ENCODE measurements at places on chromosomes 3 and 15. TPM values are rescaled to one million over a fixed set of nuclear protein-coding genes. Genes with fewer than 3 reads are reported as not detected.

- DNase-seq: no peak
Observed at GRCh38 chr3:30231277-30232141, 374.9 kb upstream of the TGFBR2 start.

DNA sequence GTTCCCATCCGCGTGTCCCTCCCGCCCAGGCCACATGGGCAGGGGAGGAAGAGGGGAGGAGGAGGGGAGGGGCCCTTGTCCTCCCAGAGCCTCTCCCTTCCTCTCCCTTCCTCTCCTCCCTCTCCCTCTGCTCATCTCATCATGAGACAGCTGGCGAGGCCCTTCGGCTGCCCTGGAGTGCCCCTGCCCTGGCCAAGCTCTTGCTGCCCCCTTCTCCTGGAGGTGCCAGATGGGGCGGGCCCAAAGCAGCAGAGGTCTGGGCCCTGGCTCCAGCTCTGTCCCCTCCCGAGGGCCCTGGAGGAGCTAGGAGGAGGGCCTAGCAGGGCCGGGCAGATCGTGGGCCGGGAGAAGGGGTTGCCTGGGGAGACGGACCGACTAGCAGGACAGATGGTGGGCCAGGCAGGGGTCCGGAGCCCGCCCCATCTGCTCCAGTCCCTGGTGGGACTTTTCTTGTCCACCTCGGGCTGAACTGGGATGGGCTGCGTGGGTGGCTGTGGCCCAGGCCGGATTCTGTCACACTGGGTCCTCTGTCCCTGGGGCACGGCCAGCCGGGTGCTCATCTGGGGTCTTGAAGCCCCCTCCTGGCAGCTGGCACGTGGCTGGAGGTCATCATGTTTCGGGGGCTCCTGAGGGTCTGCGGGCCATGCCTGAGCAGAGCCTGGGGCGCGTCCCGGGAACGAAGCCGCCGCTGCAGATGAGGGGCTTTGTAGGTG is 183.4 kb downstream of the GOLGA6L6 start:
- no peak for DNase-seq

DNA sequence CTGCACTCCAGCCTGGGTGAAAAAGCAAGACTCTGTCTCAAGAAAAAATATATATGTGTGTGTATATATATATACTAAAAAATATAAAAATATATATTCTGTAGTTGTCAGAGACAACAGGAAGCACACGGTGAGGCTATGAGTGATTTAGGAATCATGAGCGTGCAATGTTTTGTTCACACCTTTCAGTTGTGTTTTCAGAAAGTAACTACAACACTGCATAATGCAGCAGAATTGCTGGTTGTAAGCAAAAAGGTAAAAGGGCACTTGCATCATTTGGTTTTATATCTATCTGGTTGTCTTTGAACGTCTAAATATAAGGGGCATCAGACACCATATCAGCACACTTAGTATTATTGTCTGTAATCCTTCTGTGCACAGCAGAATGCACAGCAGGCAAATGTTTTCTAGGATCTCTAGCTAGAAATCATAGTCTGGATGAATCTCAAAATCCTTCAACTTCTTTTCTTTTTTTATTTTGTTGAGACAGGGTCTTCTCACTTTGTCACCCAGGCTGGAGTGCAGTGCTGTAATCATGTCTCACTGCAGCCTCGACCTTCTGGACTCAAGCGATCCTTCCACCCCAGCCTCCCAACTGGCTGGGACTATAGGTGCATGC is 44.8 kb downstream of the CCR3 start:
- no peak for DNase-seq

VWA5B2 gene
- total RNA-seq: 1.8 TPM

ABTB1 gene
- 120 TPM for total RNA-seq

CNTN4 gene
- total RNA-seq: 85.0 TPM

GRCh38 chr3:45275006-45275704 is 49.1 kb upstream of the TMEM158 start:
- DNase-seq: no peak

TM4SF1 gene
- total RNA-seq: 143 TPM

- no peak for DNase-seq
Observed at GRCh38 chr15:85849946-85850345, 55.2 kb upstream of the KLHL25 start.

DNA sequence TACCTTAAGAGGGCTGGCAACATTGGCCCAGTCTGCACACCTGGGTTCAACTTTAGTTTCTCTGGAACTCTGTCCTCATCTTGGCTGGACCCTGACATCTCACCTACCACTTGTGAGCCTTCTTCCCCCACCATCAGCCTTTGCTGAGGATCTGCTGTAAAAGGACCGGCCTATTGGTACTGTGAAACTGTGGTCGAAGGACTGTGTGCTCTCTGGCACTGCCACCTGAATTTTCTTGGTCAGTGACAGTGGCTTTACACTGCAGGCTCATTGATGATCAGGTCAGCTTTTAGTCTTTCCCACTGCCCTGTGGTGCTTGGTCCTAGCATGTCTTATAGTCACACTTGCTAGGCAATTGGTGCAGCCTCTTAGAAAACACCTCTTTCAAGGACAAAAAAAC is 86.9 kb downstream of the PEX5L start:
- no peak for DNase-seq

GRCh38 chr3:86451749-86452148 is 539.2 kb downstream of the VGLL3 start:
- DNase-seq: no peak

FSIP1 gene
- 0.20 TPM for total RNA-seq

PHC3 gene
- total RNA-seq: 102 TPM

GRCh38 chr3:10867384-10867783 is 51.4 kb downstream of the SLC6A11 start:
- DNase-seq: no peak

DNA sequence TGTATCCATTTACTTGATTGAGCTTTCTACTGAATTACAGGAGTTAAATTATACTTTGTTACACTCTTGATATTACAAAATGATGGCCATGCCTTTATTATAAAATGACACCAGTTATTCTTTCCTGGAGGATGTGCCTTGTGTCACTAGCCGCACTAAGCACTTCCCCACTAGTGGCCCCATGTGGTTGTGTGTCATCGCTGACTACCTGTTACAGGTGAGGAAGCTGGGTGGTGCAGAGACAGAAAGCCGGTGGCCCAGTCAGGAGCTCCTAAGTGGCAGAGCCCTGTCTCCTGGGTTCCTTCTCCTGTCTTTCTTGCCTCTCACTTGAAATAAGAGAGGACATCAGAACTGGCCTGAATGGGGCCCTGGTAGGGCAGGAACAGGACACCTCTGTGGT is 96.8 kb downstream of the IGF1R start:
- no peak for DNase-seq

ZBTB20 gene
- total RNA-seq: 123 TPM

- DNase-seq: no peak
Observed at GRCh38 chr3:169071003-169071402, 592.5 kb downstream of the MECOM start.

DNA sequence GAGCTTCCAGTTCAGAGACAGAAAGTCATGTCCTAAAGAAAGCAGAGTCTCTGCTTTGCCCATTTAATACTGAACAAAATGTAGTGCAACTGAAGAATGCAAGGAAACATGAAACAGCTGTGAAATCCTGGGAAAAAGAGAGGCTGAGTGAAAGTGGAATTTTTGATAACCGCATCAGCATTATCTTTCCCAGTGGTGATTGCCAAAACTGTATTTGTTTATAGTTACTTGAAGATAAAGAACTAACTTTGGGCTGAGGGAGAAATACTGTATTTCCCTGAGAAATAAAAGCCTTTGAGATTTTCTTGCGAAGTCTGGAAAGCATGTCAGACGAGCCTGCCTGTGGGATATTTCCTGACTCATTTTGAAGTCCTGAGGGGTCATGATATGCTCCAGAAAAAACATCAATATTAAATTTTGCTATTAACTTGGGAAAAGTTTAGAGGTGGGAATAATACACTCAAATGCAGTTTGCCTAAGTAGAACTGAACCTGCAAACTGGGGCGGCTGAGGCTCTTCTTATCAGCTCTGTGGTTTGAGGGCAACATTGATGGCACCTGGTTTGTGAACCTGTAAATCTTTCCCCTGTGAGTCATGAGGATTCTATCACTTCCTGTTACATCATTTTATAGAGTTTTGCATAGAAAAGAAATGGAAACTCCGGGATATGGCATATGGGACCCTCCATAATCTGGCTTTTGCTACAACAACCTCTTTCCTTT is 855.3 kb downstream of the MCTP2 start:
- no peak for DNase-seq

DNA sequence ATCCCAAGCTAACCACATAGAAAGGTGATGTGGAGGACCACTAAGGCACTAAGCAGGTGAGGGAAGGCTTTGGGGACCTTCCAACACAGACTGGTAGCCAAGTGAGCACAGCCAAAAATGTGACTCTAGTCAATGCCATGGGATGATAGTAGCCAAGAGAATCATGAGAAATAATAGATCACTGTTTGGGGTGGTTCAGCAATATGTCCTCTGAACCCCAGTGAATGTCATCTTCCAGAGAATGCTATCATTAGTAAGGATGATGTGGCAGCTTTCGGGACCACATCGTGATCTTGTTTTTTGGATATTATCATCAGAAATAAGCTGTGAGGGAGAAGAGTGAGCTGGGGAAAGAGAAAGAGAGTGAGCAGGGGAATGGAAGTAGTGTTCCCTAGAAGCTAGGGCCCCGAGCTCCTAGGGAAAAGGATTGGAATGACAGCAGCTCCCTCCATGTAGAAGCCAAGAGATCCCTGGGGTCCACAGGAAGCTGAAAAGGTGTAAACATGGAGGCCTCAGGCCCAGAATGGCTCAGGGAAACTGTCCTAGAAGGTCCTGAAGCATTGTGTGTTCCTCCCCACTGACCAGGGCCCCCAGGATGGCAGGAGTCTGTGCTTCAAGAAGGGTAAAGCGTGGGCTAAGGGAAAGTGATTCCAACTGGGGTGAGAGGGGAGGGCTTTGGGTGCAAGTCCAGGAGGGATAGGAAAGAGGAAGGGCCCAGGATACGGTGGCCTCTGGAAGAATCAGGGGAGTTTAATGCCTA is 56.6 kb upstream of the KLF13 start:
- DNase-seq: no peak

GRCh38 chr15:68363353-68363752 is 68.6 kb downstream of the ITGA11 start:
- no peak for DNase-seq

GRCh38 chr3:64563751-64564150 is 124.0 kb downstream of the ADAMTS9 start:
- DNase-seq: no peak

- no peak for DNase-seq
Observed at GRCh38 chr15:84727429-84727828, 11.5 kb upstream of the SEC11A start.

CCDC80 gene
- 129 TPM for total RNA-seq

ACKR4 gene
- total RNA-seq: not detected

DNA sequence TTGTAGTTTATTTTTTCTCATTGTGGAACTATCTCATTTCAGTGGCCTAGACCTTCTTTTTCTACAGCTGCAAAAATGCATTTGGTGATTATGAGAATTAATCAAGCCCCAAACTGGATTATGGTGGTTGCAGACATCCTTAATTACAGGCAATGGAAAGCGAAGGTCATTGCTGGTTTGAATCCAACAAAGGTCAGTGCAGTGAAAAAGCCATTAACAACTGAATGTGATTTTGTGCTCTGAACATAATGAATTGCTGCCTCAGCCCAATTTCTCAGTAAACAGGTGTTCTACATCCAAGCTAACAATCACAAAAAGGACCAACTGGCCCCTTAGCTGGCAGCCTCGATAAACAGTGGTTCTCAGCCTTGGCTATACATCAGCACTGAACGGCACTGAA is 260.1 kb upstream of the DPPA4 start:
- no peak for DNase-seq

GRCh38 chr3:66495668-66496045 is 5.2 kb downstream of the LRIG1 start:
- no peak for DNase-seq

DNA sequence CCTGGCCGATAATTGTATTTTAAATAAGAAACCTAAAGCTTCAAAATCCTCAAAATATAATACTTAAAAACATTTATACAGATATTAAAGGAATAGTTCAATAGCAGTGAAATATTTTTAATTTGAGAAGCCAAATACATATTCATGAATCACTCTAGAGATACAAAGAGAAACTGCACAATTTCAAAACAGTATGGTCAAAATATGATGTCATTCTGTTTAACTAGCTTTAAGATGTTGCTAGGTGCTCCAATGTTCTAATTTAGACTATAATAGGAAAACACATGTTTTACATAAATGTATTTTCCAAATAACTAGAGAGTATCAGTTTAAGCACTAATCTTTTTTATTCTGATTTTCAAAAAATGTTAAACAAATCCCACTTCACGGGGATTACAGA is 10.3 kb upstream of the NRROS start:
- no peak for DNase-seq

TRPM1 gene
- not detected for total RNA-seq

IL5RA gene
- not detected for total RNA-seq

DNA sequence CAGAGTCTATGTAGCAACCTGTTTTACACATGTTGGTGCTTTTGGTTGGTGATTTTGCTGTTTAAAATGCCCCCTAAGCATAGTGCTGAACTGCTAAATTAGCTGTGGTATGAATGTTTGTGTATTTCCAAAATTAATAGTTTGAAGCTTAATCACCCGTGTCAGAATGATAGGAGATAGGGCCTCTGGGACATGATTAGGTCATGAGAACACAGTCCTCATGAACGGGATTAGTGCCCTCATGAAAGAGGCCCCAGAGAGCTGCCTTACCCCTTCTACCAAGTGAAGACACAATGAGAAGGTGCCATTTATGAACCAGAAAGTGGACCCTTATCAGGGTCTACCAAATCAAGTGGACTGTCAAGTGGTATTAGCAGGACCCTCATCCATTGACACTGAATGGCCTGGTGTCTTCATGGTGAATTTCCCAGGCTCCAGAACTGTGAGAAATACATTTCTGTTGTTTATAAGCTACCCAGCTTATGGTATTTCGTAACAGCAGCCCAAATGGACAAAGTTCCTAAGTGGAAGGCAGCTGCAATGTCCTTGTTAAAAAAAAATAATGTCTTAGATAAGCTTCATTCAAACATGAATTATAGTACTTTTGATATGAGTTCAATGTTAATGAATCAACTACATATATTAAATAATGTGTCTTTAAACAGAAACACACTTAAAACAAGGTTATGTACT is 37.7 kb upstream of the FRMD4B start:
- DNase-seq: no peak

DNA sequence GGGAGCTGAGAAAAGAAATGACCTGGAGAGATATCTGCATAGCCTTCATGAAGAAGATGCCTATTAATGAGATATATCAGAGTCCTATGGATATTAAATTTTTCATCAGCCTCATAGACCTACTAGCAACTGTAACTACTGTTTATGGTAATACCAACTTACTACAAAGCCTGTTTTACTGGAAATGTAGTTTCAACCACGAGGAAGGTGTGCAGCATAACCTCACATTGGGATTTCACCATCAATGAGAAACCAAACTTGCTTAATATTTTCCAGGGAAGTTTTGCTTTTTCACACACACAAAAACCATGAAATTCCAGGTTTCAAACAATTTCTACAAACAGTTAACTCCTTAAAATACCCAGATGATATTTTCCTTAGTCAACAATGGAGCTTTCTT is 31.4 kb downstream of the FAM240A start:
- DNase-seq: no peak

TMEM212 gene
- total RNA-seq: not detected

- no peak for DNase-seq
Observed at GRCh38 chr3:81437683-81438082, 323.8 kb downstream of the GBE1 start.

GRCh38 chr15:77749236-77749997 is 116.7 kb upstream of the LINGO1 start:
- no peak for DNase-seq

RETNLB gene
- not detected for total RNA-seq

- DNase-seq: no peak
Observed at GRCh38 chr3:71010726-71011455, 572.6 kb downstream of the FOXP1 start.

GRCh38 chr3:186630950-186631641 is 9.1 kb upstream of the FETUB start:
- no peak for DNase-seq

MELTF gene
- 6.6 TPM for total RNA-seq

All from tibial nerve (tissue), 4 donors.